Activated CD4-positive, alpha-beta T cell treated with anti-CD3 and anti-CD28 coated beads, Interleukin-2, amount 50 U/mL, for 24 hours (primary cell): ENCODE measurements at places on chromosomes 1 and 21.

GRCh38 chr1:94611681-94612475, 70.3 kb upstream of the F3 start:
- no peak for DNase-seq

DNA sequence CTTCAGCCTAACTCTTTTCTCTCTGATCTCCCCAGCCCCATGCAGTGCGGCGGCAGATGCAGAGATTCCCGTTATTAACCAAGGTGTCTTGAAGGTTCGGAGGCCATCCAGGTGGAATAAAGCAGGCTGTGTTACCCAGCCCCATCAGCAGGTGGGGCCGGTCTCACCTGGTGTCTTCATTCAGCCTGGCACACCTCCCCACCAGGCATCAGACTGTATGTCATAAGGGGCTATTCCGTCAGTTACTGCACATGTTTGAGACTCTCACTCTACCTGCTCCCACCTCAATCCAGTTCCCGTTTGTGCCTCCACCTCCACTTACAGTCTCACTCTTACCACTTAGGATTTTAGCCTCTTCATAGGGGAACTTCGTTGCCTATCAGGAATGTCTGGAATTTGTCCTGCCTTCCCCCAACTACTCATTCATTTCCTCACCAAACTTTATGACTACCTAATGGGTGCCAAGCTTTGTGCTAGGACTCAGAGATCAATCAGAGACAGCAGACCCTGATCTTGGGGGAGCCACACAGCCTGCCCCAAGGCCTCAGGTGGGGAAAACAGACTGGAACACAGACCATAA, 170.2 kb downstream of the PLPP3 start:
- DNase-seq, result no peak

GRCh38 chr1:21779613-21780521, 3.1 kb downstream of the USP48 start:
- peak; percentile 21 for DNase-seq

DNA sequence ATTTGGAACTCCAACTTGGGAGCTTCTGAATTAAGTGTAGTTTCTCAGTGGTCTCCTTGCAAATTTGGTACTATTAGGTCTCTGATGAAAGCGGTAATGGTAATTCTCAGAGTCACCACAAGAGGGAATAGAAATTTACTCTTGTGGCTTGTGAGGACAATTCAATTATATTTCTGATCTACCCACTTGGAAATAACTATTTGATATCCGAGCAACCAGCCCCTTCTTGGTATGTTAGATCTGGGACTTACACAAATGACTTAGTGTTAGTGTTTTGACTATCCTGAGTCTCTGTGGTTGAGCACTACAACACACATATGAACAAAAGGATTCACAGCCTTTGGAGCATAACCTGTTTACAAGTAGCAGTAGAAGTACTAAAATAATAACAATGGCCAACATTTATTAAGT, 68.1 kb downstream of the RPS6KA1 start:
- no peak for DNase-seq

- DNase-seq, result no peak
These were observed 235.2 kb downstream of the RPS6KC1 start for GRCh38 chr1:213286235-213286634.

DNA sequence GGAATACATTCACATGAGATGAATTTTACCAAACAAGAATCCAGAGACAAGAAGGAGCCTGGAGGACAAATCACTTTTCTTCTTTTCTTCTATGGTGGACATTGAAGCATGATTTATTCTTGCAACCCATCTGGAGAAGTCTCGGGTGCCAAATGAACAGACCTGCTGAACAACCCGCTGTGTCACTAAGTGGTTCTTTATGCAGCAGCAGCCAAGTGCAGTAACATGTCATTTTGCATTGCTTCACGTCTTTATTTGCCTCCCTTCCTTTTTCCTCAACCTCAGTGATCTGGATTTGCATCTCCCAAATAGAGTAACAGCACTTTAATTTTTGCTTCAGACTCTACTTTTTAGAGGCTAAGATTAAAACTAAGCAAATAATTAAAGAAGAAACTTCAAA, 50.0 kb upstream of the TENT5C start:
- no peak for DNase-seq

DNA sequence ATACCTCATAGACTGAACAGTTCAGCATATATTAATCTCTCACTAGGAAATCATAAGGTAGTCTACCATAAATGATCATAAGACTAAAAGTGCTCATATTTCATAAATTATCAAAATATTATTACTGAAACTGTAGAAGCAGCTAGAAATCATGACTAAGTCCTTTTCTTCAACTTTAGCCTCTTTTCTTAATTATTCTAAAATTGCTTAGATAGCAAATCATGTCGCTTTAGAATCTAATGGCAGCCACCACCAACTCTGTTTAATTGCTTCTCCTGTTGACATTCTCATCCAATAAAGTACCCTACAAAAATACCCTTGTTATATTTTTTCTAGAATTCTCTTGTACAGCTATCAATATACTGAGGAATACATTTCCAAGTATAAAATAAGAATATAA, 102.9 kb downstream of the DENND1B start:
- DNase-seq, result no peak

DNA sequence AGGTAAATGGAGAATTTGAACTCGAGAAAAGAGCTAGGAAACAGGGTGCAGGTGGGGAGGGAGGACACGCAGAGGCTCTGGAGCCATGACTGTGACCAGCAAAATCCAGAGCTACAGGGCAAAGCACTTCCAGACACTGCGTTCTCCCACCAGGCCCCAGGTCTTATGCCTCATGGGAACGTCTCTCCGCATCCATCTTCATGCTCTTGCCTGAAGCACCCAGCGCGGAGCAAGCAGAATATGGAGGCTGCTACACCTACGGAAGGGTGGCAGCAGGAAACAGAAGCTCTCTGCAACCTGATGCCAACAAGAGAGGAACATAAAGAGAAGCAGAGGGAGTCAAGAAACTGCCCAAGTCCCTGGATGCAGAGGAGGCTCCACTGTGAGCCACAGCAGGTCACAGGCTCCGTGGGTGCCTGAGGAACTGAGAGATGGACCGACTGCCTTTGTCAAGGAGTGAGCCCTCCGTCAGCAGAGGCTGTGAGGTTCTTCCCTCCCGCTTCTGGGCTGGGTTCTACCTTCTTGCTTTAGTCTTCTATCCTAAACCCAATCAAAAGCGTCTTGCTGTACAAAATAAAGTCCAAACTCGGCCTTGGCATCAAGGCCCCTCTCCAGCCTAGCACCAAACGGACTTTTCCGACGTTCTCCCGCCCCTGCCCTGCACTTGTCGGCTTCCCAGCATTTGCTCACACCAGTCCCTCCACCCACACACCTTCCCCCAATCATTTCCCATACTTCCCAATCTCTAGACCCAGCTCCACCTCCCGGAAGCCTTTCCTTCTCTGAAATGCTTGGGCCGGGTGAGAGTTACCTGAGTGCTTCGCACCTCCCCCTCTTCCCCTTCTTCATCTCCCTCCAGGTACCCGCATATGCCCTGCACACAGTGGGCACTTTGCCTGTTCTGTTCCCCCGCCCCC, 930 bp downstream of the DHCR24 start:
- no peak for DNase-seq

DNA sequence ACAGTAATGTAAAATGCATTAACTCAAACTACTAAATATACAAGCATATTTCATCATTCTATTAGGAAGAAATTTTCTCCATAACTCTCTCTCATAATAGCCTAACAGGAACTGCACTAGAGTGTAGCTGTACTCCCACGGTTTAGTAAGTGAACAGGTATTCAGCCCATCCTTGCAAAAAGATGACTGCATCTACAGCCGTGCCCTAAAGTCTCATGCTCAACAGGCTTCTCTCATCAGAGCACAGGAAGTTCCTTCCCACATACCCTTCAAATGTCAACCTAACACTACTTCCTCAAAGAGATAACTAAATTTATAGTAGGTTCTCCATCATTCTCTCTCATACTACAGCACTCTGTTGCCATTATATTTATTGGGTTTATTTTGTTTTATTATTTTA, 251.6 kb downstream of the AKT3 start:
- DNase-seq, result peak; percentile 2

GRCh38 chr1:94260635-94261387, 23.4 kb upstream of the ARHGAP29 start:
- DNase-seq, result no peak

DNA sequence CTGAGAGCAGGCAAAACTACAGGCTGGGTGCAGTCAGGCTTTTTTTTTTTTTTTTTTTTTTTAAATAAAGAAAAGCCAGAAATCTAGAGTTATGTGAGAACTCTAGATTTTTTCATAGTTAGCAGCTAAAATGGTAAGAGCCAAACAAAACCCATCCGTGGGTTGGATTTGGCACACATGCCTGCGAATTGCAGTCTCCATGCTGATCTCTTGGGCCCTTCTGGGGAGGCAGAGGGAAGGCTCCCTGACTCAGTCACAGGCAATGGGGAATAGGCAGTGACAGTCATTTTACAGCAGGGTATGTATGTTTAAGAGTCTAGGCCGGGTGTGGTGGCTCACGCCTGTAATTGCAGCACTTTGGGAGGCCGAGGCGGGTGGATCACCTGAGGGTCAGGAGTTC, 2.6 kb downstream of the TXLNA start:
- DNase-seq, result no peak

GRCh38 chr21:44589586-44590305, 2.6 kb downstream of the KRTAP10-6 start:
- DNase-seq, result no peak

GRCh38 chr1:17648457-17649145, 106.5 kb upstream of the ACTL8 start:
- DNase-seq, result no peak

DNA sequence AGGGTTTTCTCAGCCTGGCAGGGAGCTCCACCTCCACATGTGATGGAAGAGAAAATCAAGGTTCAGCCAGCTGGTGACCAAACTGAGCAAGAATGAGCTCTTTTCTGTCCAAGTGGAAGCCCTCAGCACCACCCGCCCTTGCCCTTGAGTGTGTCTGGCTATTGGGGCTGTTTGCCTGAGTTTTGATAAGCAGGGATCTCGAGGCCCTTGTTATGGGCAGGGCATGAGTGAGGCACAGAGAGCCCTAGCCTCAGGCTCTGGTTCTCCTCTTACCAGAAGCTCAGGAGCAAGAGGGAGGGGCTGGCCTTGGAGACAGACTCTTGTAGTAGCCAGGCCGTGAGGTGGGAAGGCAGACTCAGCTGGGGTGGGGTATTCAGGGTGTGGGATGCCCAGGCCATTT, 37.5 kb upstream of the ARF1 start:
- DNase-seq, result no peak

GRCh38 chr1:92701147-92701546, 83.8 kb downstream of the EVI5 start:
- DNase-seq, result no peak

DNA sequence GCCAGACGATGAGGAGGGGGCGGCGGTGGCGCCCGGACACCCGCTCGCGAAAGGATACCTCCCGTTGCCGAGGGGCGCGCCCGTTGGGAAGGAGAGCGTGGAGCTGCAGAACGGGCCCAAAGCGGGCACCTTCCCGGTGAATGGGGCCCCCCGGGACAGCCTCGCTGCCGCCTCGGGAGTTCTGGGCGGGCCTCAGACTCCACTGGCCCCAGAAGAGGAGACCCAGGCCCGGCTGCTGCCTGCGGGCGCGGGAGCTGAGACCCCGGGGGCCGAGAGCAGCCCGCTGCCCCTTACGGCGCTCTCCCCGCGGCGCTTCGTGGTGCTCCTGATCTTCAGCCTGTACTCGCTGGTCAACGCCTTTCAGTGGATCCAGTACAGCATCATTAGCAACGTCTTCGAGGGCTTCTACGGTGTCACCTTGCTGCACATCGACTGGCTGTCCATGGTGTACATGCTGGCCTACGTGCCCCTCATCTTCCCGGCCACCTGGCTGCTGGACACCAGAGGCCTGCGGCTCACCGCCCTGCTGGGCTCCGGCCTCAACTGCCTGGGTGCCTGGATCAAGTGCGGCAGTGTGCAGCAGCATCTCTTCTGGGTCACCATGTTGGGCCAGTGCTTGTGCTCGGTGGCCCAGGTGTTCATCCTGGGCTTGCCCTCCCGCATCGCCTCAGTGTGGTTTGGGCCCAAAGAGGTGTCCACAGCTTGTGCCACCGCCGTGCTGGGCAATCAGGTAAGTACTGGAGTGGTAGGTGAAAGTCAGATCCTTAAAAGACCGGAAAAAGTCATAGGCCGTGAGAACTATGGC, 588 bp downstream of the FLVCR1 start:
- DNase-seq, result peak; percentile 5

- peak; percentile 23 for DNase-seq
These were observed 53.6 kb upstream of the RUNX1 start for GRCh38 chr21:35102488-35103371.

DNA sequence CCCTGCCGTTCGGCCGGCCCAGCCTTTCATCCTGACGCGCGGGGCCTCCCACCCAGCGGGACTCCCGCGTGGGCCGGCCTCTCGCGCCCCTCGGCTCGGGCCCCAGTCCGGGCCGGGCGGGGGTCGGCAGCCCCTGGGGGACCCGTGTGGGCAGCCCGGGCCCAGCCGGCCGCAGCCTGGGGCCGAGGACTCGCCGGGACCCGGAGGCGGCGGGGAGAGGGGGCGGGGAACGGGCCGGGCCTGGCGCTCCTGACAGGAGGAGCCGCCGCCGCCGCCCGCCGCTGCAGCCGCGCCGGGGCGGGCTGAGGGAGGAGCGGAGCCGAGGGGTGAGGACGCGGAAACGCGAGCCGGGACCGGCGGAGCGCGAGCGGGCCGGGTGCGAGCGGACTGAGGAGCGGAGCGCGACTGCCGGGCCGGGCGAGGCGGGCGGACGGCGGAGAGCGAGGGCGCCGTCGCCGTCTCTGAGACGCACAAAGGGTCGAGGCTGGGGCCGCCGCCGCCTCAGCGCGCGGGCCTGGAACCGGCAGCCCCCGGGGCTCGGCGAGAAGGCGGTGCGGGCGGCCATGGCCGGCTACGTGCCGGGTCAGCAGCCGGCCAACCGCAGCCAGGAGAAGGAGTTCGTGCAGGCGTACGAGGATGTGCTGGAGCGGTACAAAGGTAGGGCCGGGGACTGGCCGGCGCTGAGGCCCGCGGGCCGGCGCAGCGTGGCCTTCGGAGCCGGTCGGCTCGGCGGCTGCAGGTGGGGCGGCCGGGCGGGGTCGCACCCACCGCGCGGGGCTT, 79.1 kb downstream of the NDUFS5 start:
- peak; percentile 36 for DNase-seq

- DNase-seq, result no peak
These were observed 35.8 kb upstream of the H6PD start for GRCh38 chr1:9198538-9199361.

GRCh38 chr1:68140536-68140935, 90.1 kb upstream of the DIRAS3 start:
- no peak for DNase-seq

DNA sequence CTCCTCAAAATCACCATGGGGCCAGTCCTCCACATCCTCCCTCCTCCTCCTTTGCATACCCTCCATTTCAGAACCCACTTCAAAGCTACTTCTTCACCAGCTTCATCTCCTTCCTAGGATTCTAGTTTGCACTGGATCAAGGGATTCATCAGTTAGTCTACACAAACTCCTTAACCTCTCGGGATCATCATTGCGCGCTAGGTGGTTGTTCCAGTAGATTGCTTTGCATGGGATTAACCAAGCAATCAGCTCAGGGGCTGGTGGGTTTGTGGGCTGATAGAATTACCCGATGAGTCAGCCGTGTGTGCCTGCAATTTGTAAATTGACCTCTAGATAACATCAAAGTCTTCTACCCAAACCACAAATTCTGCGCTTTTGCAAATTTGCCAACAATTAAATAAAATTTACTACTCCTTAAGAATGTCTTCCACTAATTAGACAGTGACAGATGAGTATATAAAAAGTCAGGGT, 7.7 kb downstream of the KANK4 start:
- no peak for DNase-seq

GRCh38 chr1:2021550-2021949, 2.4 kb downstream of the GABRD start:
- no peak for DNase-seq

GRCh38 chr1:118333601-118334210, 148.7 kb upstream of the SPAG17 start:
- no peak for DNase-seq

- DNase-seq, result no peak
These were observed 9.7 kb downstream of the ARHGEF2 start for GRCh38 chr1:155968670-155969069.
